ENCODE measurements at places on chromosomes 4 and X.
A peak's percentile ranks its signal among the peaks of the same experiment; 100 is the strongest.

DNA sequence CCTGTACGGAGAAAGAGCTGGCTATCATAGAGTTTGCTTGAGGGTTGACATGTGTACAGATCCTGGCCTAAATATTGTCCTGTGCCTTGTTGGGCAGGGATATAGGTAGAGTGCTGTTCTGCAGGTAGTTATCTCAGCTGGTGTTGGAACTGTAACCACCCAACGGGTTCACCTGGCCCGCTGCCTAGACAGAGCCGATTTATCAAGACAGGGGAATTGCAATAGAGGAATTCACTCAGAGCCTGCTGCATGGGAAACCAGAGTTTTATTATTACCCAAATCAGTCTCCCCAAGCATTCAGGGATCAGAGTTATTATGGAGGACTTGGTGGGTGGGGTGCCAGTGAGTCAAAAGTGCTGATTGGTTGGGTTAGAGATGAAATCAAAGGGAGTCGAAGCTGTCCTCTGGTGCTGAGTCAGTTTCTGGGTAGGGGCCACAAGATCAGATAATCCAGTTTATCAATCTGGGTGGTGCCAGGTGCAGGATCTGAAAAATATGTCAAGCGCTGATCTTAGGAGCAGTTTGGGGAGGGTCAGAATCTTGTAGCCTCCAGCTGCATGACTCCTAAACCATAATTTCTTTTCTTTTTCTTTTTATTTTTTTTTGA, 42.5 kb upstream of the XIAP start:
- peak; percentile 19 for DNase-seq

GRCh38 chr4:20868108-20868507, 167.8 kb downstream of the PACRGL start:
- no peak for DNase-seq

DNA sequence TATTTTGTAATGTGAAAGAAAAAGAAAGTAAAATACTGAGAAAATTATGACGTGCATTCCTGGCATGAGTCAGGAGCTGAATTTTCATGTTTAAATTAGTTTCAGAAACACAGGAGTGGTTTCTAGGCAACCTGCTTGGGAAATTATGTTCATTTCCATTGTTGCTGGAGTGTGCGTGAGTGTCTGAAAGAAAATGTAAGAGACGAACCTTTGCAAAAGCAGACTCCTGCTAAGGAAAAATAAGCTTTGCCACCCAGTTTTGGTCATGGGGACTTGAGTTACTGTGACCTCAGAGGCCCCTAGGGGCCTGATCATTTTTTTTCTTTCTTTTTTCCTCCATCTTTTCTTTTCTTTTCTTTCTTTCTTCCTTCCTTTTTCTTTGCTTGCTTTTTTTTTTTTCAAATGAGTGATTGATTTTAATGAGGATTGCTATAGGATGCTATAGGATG, 18.8 kb upstream of the CHRNA9 start:
- DNase-seq, result no peak

DNA sequence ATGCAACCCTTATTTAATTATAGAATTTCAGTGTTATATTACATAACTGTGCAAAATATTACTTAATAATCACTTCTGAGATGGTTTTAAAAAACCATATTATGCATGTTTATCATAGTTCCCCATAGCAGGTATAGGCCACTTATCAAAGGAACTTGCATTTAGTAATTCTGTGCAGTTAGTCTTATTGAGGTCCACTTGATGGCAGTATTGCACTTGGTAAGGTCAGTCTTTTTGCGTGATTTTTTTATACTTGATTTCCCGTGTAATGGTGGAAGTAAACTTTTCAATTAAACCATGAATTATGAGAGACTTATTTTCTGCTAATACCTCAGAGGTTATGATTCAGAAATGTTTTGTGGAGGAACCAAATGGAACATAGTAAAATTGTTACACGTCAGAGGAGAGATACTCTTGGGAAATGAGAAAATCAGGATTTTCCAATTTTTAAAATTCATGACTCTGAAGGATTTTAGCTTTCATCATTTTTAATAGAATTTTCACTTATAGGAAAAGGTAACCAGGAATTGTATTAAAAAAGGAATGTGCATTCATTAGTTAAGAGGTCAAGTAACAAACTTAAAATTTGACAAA, 230.0 kb downstream of the CCSER1 start:
- no peak for DNase-seq

DNA sequence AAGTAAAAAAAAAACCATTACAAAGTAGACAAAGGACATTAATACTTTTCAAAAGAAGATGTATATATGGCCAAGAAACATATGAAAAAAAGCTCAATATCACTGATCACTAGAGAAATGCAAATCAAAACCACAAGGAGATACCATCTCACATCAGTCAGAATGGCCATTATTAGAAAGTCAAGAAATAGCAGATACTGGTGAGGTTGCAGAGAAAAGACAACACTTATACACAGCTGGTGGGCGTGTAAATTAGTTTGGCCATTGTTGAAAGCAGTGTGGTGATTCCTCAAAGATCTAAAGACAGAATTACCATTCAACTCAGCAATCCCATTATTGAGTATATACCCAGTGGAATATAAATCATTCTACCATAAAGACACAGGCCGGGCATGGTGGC, 39.3 kb downstream of the TASL start:
- DNase-seq, result no peak

- DNase-seq, result no peak
These were observed 106.2 kb downstream of the CCNG2 start for GRCh38 chr4:77263247-77263646.

DNA sequence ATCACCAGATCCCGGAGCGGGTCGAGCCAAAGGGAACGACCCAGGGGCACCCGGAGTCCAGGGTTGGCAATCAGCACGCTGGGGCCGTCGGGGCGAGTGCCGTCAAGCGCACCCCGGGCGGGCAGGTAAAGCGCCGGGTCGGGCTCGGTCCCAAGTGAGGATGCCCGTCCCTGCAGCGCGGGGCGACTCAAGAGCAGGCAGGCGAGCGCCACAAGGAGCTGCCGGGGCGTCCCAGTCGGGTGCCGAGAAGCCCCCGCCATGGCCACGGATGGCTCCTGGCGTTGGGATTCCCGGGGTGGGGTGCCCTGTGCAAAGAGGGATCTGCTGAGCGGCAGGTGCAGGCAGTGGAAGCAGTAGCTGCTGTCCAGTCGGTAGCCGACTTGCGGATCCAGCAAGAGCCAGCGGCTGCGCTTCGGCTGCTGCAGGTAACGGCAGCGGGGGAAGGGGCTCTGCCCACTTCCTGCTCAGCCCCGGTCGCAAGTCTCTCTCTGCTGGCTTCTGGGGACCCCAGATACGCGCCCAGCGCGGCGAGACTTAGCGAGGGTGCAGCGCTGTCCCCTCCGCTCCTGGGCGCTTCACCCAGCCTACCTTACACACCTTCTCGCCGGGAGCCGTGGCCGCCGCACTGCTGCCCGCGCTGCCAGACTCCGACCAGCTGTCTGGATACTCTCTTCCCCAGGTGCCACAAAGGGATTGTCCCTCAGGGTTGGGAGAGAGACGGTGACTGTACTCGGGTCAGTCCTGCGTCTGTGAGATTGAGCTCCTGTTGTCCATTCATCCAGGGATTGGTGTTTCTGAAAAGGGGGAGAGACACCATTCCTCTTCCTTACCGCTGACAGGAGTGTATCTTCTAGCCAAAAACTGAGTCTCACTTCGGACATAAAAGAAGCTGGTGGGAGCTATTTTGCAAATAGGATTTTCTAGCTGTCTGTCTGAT, at the start of gene FREM3:
TSS of gene FREM3 (minus strand) at position 260 of the 937 bp plus-strand sequence. CDS start at position 260, 0 bp downstream.
- DNase-seq, result no peak

GRCh38 chrX:17299206-17299605, 75.8 kb upstream of the NHS start:
- DNase-seq, result no peak

DNA sequence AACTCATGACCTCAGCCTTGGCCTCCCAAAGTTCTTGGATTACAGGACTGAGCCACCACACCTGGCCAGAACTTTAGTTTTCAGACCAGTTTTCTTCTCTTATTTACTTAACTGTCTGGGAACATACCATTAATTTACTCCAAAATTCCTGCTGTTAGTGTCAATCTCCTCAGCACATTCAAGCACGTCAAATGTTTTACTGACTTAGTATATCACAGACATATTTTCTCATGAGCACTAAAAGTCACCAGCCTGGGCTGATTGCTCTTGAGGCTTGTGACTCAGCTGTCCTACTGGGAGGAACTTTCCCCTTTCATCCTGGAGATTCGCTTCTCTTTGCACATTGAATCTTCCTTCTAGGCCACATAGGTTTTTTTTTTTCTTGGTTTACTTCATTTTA, 109.6 kb downstream of the PCDH18 start:
- no peak for DNase-seq

DNA sequence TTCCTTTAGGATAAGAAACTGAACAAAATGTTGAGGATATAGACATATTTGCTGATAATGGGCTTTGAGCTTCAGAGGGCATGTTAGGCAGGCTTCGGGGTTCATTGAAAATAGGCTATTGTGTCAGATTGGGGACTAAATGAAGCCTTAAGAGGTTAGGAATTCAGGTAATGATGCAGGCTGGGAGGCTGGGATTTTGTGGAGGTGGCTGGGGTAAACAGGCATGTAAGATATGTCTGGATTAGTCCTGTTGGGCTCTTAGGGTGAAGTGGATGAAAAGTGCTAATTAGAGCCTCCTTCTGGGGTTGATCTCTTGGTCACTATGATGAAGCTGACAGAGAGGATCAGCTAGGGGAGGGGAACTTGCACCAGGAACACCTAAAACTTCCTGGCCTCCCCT, 80.2 kb upstream of the ESX1 start:
- no peak for DNase-seq

DNA sequence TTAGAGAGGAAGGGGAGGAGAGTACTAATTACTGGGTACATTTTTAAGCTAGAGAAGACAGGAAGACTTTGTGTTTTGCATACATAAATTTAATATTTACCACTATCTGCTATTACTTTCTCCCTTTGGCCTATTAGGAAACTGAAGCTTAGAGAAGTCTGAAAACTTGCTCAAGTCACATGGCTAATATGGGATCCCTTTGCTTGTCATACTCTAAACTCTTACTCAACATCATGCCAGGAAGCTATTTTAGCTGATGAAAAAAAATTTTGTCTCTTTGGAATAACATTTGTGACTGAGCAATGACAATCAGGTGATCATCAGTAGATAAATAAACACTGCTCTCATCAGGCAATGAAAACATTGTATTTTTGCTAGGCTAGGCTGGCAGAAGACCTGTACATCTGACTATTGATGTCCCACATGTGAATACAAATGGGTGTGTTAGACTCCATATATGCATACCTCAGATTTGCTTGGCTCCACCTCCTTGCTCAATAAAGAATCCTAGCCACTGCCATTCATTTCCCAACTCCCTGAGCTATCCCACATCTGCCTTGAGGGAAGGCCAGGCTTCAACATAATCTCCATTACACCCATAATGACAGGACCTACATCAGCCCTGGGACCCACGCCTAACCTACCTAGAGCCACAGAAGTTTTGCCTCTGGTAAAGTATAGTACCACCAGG, 17.0 kb upstream of the DCLK2 start:
- no peak for DNase-seq

- no peak for DNase-seq
These were observed 84.3 kb downstream of the SPRY1 start for GRCh38 chr4:123480706-123481418.

DNA sequence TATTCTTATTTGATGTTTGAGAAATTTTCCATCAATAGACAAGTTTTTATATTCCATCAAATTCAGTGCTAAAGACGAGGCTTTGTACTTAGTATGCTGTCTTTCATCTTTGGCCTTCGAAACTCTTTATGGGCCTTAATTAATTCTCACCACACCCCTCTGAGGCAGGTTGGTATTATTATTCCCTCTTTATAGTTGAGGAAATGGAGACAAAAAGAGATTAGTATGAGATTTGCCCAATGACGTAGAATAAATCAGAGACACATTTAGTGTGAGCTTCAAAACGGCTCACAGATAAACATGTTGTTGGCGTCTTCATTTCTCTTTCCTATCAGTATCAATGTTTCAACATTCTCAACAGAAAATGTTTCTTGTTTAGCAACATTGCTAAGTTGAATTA, 35.9 kb upstream of the PTPN13 start:
- no peak for DNase-seq

DNA sequence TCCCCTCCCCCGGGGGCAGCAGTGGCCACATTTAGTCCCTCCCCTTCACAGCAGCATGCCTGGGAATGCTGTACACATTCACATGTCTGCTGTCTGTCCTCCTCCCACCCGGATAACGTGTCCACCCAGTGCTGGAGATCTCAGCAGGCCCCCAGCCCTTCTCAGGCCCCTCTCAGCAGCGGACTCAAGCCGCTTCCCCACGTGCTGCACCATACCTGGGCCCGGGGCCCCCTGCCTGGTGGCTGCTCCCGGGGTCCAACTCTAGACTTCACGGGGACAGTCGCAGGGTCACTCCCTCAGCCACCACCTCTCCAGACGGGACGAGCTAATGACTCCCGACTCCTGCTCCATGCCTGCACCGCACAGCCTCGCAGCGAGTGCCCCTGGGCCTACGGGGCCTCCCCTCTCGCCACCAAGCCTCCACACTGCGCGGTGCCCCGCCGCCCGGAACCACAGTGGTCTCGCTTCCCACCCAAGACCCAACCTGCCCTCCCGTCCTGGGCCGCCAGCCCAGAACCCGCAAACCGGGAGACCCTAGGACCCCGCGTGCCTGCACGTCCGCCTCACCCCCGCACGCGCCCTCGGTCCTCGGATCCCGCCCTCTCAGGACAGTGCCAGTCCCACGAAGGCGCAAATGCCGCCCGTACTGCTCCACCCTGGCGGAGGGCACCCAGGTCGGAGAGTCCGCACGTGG, 1.3 kb upstream of the PCGF3 start:
- no peak for DNase-seq

All from T-helper 2 cell (primary cell).